Cardiac fibroblast (primary cell): ENCODE measurements at places on chromosomes 11 and 22.

DNA sequence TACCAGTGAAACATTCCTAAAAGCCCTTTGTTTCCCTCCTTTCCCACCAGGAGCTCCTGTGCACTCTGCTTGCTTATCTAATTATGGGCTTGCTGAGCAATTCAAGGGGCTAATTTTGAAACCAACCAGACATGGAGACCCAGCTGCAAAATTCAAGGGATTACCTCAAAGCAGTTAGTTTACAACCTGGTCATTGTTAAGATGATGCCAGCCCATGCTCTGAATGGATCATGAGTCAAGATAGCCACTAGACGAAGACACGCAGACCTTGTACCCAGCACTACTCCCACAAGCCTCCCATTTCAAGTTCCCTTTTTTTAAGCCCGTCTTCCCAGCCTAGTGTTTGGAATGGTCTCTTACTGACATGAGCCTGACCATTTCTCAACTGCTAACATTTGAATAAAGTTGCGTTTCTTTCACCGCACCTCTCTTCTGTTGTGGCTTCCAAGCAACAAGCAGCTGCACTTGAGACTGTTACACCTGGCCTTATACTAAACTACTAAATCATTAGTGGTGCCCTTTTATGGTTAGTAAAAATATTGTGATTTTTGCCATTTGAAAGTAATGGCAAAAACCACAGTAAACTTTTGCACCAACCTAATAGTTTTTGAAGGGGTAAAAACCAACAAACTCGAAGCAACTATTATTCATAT, 315.3 kb upstream of the LUZP2 start:
- no peak for DNase-seq

- DNase-seq, result no peak
Observed at GRCh38 chr11:130151196-130151595, 8.4 kb upstream of the ST14 start.

DNA sequence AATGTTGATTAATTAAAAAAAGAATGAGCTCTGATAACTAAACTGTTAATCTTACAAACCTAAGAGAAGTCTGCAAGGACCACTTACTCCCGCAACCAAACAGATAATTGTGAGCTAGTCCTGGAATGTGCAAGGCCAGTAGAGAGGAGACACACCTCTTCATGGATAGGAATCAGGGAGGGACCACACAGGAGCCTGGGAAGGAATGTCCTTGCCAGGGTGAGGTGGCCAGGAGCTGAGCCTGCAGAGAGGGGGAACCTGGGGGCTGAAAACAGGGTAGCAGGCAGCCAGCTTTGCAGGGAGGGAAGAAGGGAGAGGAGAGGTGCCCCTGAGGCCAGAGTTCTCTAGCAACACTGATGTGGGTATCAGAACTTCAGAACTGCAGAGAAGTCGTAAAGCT, 9.4 kb upstream of the NLRP10 start:
- DNase-seq, result no peak

- DNase-seq, result no peak
Observed at GRCh38 chr11:11311169-11311568, 41.9 kb downstream of the CSNK2A3 start.

DNA sequence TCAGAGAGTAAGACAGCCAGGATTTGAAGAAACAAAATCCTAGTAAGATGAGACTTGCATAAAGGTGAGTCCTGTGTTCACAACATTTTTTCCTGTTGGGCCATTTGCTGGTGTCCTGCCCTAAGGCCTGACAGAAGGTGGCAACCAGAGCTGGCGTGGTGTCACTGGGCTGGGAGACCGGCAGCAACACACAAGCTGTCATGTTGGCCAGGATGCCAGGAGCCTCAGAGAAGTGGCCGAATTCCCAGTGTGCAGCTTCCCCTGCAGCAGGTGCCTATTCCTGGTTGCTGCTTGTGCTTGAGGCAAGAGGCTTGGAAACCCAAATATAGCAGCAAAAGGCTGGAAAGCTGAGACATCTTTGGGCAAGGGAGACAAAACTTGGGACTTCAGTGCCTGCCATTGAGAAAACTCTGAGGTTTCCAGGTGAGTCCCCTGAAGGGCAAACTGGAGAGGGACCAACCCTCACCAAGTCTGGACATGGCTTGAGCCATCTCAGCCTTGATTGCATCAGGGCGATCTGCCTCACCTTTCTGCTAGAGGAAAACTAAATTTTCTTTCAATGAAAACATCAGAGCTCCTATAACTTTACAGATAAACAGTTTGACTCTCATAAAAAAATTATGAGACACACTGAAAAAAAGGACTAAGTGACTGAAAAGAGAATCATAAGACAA, 25.9 kb downstream of the ALG12 start:
- no peak for DNase-seq

GRCh38 chr11:35944503-35945136, 758 bp downstream of the LDLRAD3 start:
- DNase-seq, result no peak

DNA sequence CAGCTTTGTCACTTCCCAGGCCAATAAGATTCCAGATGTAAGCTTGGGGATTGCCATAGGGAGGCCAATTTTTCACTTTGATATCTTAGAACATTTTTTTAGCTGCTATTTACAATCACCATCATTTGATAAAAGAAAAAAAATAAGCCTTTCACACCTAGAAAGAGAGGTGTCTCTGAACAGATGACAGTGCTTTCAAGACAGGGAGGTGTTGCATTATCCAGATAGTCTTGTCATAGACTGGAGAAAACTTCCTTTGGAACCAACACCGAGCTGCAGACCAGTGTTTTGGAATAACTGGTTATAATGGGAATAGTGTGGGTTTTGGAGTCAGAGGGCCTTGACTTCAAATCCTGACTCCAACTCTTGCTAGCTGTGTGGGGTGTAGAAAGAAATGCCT, 101.0 kb downstream of the SLC1A2 start:
- DNase-seq, result no peak

DNA sequence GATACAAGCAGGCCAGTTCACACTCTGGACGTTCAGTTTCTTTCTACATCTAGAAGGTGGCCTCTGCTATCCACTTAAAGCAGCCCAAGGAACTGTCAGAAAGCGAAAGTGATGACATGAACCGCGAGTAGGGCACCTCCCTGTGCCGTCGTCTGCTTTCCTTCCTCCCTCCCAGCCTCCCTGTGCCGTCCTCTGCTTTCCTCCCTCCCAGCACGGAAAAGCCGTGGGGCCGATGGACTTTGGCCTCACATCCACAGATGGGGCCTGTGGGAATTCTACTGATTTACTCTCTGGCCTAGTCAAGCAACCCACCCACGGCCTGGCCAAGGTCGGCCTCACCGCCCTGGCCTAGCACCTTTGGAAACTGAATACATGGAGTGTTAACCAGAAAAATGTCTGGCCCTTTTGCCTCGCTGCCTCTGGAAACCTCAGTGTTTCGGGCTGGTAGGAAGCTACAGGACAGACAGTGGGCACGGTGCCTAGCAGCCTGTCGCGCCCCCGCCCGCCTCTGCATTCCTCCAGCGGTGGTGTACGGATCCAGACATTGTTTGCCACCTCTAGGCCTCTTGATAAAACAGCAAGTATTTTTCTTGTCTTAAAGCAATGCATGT, 14.2 kb downstream of the PEX26 start:
- peak; percentile 90 for DNase-seq

- no peak for DNase-seq
Observed at GRCh38 chr11:15903246-15903645, 453.1 kb downstream of the SOX6 start.

- DNase-seq, result no peak
Observed at GRCh38 chr22:40982482-40983385, 31.6 kb downstream of the RBX1 start.

DNA sequence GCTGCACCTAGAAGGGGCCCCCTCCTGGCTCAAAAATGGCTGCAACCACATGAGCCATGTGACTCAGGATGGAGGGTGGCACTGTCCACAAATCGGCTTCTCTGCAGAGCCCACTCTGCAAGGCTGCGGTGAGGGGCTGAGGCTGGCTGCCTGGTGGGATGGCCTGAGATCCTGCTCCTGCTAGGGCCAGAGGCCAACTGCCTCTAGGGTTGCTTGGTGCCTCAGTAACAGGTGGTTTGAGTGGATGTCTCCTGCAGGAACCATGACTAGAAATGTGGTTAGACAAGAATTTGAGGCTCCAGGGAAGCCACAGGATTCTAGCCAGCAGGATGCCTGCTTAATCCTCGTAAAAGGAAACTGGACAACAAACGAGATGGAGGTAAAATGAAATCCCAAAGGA, 17.1 kb downstream of the PATZ1 start:
- no peak for DNase-seq

DNA sequence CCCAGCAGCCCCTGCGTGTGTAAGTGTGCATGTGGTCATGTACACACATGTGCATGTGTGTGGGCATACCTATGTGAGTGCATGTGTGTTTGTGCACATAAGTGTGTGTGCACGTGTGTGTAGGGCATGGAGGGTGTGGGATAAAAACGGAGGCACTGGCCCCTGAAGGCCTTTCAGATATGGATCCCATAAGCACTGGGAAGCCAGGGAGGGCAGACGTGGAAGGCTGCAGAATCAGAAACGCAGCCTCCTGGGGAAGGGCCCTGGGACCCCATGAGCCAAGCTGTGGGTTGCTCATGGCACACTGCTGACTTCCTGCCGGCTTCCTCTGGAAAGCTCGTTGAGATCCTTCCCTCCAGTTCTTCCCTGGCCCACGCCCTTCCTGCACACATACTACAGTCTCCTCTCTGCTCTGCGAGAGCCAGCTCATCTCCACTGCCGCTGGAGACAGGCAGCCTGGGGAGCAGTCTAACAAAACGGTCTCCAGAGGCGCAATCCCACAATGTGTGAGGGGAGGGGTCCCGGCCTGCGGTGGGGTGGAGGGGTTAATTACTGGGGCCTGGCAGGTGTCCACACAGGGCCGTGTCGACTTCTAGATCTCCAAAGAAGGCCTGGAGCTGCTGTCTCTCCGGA, 435.2 kb upstream of the B3GAT1 start:
- no peak for DNase-seq

DNA sequence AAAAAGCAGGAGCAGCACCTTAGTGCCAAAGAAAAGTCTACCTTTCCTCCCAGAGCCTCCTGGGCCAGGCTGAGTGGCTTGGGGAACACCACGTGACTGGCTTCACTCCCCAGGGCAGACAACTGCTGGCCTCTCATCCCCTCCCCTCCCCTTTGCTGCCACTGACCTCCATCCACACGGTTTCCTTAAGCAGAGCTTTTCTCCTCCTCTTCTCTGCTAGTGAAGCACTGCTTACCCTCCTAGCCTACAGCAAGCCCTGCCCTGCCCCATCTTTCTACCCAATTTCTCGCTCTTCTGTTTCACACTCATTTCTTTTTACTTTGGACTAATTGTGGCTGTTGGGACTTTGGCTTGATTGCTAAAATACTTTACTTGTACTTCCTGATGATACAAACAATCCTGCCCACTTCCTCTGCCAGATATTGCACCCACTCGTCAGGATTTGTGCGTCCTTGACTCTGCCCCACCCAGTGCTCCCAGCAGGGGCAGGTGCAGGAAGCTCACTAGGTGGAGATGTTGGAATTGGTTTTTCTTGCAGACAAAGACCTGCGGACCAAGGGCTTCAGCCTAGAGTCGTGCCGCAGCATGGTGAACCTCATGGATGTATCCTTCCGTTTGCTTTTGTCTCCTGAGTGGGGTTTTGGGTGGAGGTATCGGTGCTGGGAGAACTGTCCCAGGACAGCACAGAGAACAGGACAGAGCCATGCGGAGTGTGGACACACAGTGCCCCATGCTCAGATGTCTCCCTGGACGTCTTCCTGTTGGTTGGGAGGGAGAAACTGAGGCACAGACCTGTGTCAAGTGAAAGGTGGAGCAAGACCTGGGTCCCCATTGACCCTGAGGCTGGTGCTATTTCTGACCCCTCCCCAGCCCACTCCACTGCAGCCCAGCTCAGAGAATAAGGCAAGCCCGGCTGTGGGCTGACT, 27.3 kb downstream of the CAPN1 start:
- no peak for DNase-seq

DNA sequence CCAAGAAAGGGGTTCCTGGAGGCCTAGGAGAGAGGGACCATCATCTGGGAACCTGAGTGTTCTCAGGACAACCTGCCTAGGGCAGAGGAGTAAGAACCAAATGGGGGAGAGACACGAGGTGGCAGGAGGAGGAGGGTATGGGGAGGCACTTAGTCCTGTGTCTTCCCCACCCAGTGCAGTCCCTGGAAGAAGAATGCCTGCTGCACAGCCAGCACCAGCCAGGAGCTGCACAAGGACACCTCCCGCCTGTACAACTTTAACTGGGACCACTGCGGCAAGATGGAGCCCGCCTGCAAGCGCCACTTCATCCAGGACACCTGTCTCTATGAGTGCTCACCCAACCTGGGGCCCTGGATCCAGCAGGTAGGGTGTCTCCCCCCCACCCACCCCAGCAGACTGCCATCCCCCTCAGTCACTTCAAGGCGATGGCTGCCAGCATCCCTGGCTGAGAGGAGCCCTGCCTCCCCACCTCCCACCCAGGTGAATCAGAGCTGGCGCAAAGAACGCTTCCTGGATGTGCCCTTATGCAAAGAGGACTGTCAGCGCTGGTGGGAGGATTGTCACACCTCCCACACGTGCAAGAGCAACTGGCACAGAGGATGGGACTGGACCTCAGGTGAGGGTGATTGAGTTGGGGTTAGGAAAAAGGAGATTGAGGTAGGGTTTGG, 3.7 kb upstream of the INPPL1 start:
- no peak for DNase-seq

GRCh38 chr11:8754241-8754640, 71.6 kb downstream of the RPL27A start:
- peak; percentile 63 for DNase-seq

GRCh38 chr22:49536571-49537131, 291.0 kb downstream of the BRD1 start:
- no peak for DNase-seq

DNA sequence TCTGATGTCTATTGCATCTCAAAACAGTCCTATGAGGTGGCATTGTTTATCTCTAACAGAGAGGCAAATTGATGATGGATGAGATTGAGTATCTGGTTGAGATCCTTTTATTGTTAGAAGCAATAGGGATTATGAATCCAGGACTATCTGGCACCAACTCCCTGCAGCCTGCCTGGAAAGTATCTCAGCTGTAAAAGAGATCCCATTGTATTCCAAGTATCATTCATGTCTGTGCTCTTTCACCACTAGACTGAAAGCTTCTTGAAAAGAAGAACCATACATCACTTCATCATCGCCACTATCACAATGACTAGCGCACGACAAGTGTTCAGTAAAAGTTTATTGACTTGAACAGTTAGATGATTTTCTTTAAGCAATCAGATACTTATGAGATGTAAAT, 41.9 kb upstream of the PCF11 start:
- DNase-seq, result no peak

DNA sequence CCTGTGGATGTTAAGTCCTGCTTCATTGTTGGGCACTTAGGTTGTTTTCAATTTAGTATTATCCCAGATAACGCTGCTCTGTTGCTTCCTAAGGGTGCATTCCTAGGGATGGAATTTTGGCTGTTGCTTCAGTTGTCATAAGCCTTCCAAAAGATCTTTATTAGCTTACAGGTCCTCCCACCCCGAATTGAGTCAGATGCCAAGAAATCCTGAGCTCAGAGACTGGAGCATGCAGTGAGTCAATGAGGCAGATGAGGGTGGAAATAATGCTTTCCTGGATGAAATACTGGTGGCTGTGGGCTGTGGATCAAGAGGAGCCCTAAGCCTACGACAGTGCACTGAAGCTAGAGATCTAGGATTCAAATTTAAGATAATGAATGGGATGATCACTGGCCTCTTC, 10.7 kb upstream of the IL18BP start:
- peak; percentile 86 for DNase-seq

GRCh38 chr22:49568751-49569285, 258.9 kb downstream of the BRD1 start:
- no peak for DNase-seq
